ENCODE measurements at places on chromosomes 11 and 22. TPM values are rescaled to one million over a fixed set of nuclear protein-coding genes. Genes with fewer than 3 reads are reported as not detected.

The DRICH1 gene
- not detected for total RNA-seq

The EFCAB6 gene
- total RNA-seq: 0.23 TPM

The SLC17A6 gene
- not detected for total RNA-seq

The CARD18 gene
- total RNA-seq: not detected

The LTO1 gene
- 15.9 TPM for total RNA-seq

The PPARA gene
- total RNA-seq: 18.5 TPM

The SERPIND1 gene
- total RNA-seq: not detected

The SCO2 gene
- not detected for total RNA-seq

The LARGE2 gene
- 2.5 TPM for total RNA-seq

Measured in epithelial cell of proximal tubule (primary cell).